ENCODE measurements at places on chromosomes 13 and 19.

DNA sequence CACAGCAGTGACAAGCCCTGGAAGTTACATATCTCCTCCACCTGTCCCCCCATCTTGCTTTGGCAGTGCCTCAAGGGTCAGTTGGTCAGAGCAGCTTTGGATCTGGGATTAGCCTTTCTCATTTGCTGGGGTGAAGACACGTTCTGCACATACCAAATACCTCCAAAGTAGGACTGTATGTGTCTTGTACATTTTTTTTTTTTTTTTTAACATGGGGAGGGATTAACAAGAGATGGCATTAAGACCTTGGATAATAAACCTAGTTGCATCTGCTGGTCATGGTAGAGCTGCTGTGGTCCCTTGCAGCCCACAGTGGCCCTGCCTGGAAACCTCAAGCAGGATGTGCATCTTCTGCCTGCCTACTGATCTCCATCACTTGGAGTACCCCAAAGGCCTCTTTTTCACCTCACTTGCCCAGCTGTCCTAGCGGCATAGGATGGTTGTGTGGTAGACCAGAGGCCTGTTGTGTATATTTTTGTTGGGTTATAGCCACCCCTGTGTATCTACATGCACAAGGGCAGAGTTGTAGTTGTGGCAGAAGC, 2.5 kb downstream of the RPS19 start:
- no peak for DNase-seq

GRCh38 chr13:45333977-45334922, 6.7 kb downstream of the TPT1 start:
- DNase-seq, result no peak

DNA sequence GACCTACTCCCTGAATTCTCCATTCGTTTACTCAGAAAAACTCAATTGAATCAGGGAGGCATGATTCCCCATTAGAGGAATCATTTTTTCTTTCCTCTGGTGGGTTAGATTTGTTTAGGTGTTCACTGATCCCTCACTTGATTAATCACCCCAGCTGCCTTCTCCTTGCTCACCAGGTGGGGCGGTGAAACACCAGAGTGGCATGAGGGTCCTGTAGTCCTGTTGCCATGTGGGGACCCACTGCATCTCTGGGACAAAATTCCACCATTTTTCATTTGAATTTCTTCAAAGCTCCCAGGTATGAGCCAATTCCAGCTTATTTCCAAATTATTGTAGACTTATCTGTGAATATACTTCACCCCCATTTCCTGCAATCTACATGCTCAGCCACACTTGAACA, 462.7 kb upstream of the ZNF507 start:
- DNase-seq, result no peak

DNA sequence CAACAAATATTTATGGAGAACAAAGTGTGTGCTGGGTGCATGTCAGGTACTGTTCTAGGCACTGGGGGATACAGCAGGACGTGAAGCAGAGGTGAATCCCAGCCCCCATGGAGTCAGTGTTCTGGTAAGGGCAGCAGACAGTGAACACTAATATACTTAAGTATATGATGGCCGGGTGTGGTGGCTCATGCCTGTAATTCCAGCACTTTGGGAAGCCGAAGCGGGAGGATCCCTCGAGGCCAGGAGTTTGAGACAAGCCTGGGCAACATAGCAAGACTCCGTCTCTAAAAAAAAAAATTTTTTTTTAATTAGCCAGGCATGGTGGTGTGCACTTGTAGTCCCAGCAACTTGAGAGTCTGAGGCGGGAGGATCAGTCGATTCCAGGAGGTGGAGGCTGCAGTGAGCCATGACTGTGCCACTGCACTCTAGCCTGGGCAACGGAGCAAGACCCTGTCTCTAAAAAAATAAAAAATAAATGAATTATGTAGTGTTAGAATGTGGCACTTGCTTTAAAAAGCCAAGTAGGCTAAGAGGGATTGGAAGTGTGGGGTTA, 22.6 kb downstream of the CHST8 start:
- no peak for DNase-seq

- DNase-seq, result no peak
Observed at GRCh38 chr13:111629016-111629415, 308.6 kb downstream of the TEX29 start.

- peak; percentile 67 for DNase-seq
Observed at GRCh38 chr19:54141356-54141755, 3.8 kb downstream of the CNOT3 start.

GRCh38 chr19:51075998-51076397, 6.7 kb downstream of the KLK14 start:
- DNase-seq, result no peak

- DNase-seq, result no peak
Observed at GRCh38 chr13:75521956-75522355, 15.7 kb downstream of the COMMD6 start.

DNA sequence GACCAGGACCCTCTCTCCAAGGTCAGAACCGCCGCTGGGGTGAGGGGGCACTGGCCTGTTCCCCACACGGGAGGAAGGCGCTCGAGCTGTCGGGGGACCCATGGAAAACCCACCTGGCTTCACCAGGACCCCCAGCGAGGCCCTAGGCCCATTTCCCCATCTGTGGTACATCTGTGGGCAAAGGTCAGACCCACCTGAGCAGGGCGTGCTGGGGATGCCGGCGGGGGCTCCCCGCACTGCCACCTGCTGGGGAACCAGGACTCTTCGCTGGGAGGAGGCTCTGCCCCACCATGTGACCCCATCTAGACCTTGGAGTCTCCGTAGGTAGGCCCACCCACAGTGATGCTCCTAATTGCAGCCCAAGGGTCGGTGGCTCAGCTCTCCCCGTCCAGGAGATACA, 511 bp downstream of the WDR88 start:
- DNase-seq, result no peak

GRCh38 chr19:19652482-19653295, 9.2 kb upstream of the GMIP start:
- DNase-seq, result no peak

- no peak for DNase-seq
Observed at GRCh38 chr13:54486421-54487166, 1458.0 kb downstream of the OLFM4 start.

- no peak for DNase-seq
Observed at GRCh38 chr13:50543782-50544181, 299.7 kb downstream of the DLEU7 start.

- DNase-seq, result no peak
Observed at GRCh38 chr19:38319421-38320258, at the start of gene KCNK6. Gene KCNK6, plus strand, starts transcription at chr19:38319845. Its CDS starts 106 bp downstream, at chr19:38319951.

- no peak for DNase-seq
Observed at GRCh38 chr13:39773833-39774232, 118.4 kb downstream of the COG6 start.

- no peak for DNase-seq
Observed at GRCh38 chr13:43079392-43079931, 56.1 kb downstream of the DNAJC15 start.

DNA sequence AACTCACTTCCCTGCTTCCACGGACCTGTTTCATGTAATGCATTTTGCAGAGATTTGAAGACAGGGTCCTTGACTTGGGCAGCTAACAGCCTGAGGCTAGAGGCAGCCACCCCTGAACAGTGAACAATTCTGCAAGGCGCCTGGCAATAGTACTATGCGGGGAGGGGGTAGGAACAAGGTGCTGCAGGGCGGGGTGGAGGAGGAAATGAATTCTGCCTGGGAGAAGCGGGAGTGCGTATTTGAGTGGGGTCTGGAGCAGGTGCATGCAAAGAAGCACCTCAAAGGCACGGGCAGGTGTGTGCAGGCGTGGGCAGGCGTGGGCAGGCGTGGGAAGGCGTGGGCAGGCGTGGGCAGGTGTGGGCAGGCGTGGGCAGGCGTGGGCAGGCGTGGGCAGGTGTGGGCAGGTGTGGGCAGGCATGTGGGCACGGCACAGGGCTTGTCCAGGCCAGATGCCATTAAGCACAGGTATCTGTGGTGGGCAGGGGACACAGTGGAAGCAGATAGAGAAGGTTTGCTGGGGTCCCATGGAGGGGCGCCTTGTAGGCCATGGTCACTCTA, 130.4 kb upstream of the GJB6 start:
- no peak for DNase-seq

GRCh38 chr19:3012621-3013262, 16.3 kb downstream of the TLE2 start:
- DNase-seq, result no peak

- DNase-seq, result no peak
Observed at GRCh38 chr19:18644196-18645034, 7.6 kb downstream of the KLHL26 start.

GRCh38 chr13:76398425-76398824, 487.8 kb downstream of the KCTD12 start:
- DNase-seq, result no peak

DNA sequence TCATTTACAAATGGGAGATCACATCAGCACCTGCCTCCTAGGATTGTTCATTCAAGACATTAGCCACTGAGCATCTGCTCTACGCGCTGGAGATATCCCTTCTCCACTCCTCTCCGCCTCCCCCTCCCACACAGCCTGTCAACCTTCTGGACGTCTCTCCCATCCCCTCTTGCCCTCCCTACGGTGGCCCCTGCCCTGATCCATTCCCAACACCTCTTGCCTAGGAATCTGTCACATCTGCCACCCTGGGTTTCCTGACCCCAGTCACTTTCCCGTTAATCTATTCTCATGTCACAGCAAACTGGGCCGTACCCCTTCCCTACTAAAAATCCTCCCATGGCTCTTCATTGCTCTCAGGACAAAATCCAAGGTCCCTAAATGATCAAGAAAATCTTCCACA, 10.3 kb downstream of the DYRK1B start:
- no peak for DNase-seq

DNA sequence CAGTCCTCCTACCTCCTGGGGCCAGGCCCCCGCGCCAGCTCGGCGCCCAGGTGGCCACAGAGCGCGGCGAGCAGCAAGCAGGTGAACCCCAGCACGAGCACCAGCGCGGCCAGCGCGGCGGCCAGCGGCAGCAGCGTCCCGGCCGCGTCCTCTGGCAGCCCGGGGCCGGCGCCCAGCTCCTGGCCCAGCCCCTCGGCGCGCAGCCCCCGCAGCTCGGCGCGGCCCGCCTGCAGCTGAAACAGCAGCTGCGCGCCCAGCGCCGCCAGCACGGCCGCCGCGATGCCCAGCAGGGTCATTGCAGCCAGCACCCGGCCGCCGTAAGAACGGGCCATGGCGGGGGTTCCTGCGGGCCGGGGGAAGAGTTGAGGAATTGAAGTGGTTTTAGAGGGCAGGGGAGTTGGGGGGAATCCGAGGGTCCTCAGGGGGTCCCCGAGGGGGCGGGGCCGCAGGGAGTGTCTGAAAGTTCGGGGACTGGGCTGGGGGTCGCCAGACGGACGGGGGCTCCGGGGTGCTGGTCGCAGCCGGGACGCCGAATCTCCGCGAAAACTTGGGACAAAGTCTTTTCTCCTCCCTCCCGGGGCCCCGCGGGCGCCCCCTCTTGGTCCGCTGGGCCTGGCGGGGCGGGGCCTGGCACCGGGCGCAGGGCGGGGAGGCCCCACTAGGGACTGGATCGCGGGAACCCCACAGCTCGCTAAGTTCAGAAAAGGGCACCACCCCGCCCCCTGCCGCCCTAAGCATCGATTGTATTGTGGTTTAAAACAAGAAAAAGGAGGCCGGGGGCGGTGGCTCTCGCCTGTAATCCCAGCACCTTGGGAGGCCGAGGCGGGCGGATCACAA, at the start of gene TMEM221:
TMEM221 (minus strand) TSS at position 538 of the 837 bp plus-strand sequence; CDS start at position 332, 206 bp downstream.
- DNase-seq, result no peak

GRCh38 chr13:20161275-20161950, 561 bp upstream of the GJA3 start:
- no peak for DNase-seq

DNA sequence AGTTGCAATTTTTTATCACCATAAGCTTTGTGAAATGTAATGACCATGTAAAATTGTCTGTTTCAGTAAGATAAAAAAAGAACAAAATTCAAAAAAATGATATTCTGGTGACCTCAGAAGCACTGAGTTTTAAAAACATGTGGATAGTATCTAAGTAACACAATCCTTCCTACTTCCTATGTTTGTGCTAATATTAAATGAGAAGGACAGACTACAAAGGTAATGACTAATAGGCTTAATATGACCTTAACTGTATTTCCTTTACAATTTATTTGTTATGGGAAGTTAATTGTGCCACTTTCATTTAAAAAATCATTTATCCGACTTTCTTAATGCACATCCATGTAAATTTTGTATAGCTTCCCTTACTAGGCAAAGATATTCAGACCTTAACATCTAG, 1030.4 kb upstream of the ATXN8OS start:
- no peak for DNase-seq

DNA sequence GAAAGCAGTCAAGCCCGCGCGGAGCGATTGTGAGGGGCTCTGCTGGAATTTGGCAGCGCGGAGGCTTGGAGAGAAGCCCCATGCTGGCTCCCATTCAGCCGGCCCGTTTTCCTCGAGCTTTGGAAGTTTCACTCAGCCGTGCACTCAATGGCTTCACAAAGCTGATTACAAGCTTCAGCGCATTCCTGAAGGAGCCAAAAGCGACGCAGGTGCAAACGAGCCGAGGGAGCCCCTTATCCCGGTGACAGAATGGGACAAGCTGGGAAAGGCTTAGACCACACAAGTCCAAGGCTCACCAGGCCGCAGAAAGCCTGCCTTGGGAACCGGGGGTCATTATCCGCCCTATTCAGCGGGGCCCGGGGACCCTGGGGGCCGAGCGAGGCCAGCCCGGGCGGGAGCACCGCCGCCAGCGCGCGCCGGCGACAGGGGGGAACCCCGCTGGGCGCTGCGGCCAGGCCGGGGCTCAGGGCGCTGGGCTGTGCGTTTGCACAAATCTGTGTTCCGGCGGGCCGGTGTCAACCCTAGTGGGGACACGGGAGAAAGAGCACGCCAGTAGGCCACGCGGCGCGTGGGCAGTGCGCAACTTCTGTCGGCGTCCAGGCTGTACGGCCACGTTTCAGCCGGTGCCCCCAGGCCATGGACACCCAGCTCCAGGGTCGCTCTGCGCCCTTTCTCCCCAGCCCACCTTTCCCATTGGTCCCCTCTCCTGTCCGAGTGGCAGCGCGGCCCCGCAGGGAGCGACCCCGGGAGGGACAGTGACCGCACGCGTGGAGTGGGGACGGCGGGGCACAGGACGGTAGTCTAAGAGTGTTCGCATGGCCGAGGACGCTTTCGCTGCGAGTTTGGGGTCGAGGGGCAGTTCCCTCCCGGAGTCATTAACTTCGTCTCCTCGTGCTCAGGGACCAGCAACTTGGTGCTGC, 37.3 kb downstream of the SOX1 start:
- DNase-seq, result no peak

- no peak for DNase-seq
Observed at GRCh38 chr19:2665103-2665502, 37.4 kb downstream of the GNG7 start.

GRCh38 chr19:4524808-4525562, 6.7 kb upstream of the PLIN4 start:
- DNase-seq, result no peak
